ENCODE measurements at places on chromosomes 7 and 10.

DNA sequence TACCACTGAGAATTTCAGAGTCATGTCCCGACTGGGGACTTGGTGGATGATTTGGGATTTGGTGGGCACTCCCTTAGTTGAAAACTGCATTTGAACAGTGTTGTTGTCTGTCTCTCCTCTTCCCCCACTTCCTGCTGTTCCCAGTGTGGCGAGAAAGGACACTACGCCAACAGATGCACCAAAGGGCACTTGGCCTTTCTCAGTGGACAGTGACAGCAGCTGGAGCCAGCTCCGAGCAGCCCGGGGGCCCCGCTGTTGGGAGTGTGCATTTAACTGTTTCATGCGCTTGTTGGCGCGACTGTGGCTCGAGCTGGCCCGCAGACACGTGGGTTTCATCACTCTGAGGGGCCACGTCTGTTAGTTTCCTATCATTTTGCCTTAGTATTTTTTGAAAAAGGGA, 9.7 kb downstream of the ATP5MF start:
- DNase-seq, result no peak

DNA sequence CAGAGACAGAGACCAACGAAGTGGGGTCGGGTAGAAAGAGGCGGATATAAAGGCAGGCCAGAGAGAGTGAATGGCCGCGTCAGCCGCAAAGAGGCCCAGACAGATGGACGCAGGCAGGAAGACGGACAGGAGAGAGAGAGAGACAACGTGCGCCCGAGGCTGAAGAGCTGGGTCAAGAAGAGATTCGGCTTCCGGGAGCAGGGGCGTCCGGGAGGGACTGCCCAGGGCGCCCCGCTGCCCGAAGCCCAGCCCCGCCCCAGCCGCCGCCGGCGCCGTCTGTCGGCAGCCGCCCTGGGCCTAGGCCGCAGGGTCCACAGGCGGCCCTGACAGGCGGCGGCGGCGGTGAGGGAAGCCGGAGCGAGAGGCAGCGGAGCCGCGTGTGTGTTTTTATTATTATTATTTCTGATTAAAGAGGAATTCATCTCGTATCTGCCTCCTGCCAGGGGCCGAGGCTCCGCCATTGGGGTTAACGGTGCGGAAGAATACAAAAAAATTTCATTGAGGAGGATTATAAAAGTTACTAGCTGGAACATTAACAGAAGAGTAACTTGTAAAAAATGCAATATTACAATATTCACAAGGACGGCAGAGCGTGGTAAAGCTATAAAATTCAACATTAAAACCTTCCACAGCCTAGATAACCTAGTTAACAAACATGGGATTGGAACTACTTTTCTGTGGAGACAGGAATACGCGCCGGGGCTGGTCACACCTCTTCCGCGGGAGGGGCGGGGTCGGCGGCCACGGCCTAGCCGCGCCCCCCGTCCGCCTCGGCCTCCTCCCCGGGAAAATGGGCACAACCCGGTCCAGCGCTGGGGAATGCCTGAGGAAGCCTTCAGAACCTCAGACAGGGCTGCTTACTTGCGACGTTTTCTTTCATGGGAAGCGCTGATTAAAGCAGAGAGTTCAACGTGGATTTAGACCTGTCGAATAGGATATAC, 29.7 kb upstream of the PAX2 start:
- no peak for DNase-seq

- no peak for DNase-seq
These were observed 312.3 kb upstream of the MKI67 start for GRCh38 chr10:128438417-128439063.

GRCh38 chr10:32964270-32964669, 6.2 kb upstream of the ITGB1 start:
- DNase-seq, result no peak

DNA sequence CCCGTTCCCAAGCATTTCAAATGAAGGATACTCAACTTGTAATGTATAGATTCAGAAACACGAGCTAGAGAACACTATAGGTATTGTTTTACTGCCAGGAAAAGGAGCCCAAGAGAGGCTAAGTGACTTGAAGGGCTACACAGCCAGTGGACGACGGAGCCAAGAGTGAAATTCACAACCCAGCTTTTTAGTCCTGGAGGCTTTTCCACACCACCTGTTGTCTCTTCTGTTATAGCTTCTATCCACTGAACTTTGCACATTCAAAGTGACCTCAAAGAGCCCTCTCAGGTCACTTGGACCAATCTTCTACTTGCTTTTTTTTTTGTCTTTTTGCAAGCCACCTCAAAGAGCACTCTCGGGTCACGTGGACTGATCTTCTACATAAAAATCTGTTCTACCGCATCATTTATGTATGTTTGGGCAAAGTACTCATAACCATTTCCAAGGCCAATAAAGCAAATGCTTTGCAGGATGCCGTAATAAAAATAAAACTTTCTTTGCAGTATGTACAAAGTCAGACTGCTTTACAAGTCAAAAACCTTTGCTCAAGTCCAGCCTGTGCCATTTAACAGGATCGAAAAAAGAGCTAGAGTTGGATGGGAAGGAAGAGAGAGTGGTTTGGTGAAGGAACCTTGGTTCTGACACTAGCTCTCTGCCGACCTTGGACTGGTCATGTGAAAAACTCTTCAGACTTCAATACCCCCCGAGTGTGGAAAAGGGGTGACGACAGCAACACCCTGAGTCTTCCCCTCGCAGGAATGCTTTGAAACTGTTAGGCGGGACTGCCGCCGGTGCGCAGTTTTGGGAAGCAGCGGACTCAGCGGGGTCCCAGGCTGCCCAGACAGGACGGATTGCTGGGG, 821 bp downstream of the SLC35B4 start:
- peak; percentile 29 for DNase-seq
